ENCODE measurements at places on chromosomes 13 and 19.

DNA sequence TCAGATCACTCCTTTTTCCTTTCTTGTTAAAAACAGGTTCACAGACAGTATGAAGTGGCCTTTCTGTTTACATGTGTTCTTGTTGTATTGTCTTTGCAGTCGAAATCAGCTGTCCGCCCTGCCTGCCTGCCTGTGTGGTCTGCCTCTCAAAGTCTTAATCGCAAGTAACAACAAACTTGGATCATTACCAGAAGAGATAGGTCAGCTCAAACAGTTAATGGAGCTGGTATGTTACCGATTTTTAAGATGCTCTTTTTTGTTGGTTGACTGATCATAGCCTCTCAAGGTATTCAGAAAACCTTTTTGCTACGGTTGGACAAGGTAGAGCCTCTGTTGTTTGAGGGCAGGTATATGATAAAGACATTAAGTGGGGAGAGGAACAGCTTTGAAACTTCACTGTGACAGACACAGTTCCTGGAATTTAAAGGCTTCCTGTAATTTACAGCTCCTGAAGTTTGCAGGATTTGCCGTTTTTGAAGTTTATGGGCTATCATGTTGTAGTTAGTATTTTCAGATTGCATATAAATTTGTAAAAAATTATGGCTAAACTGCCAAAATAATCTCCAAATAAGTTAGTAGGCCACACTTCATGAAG lies 116.1 kb downstream of the LRCH1 start:
- DNase-seq = no peak

DNA sequence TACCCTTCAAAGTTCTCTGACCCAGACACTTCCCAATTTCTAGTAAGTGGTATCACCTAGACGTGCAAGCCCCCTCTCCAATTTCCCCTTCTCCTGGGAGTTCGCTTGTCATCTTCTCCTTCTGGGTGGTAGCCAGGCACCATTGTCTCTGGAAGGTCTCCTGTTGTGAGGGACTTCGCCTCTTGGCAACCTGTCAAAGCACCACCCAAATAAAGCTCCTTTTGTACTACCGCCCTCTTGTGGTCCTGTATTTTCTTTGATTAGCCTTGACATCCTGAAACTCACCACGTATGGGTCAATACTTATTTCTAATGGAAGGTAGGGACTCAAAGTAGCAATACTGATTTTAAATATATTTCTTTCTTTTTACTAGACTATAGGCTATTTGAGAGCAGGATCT lies 8.2 kb downstream of the GPC5 start:
- DNase-seq = peak; percentile 83

DNA sequence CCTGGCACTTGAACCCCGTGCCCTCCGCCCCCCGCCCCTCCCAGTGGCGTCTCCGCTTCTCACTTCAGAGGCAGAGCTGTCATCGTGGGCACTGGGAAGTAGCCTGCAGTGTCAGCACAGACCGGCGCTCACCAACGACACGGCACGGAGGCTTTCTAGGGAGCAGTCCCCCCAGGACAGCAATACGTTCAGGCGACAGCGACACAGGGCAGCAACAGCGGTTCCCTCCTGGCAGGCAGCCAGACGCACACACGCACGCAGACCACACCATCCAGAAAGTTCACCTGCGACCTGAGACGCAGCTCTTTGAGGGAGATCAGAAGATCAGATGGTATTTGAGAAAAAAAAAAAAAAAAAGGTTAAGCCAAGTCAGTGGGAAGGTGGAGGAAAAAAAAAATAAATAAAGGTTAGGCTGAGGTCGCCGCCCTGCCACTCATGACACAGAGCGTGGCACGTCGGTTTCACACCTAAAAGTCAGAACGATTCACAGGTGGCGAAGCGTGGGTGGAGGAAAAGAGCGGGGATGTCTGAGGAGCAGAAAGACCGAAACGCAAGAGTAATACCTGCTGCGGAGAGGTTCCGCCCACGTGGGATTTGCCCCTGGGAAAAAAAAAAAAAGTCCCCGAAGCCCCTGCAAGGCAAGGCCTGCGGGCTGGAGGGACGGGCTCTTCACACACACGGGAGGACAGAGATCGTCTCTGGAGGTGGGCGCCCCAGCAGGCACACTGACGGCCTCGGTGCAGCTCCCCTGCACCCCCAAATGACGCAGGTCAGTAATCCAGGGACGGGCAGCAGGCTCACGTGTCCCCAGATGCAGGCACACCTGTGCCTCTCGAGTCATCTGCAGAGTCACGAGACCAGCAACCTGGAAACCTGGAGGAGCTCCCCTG lies 94.5 kb downstream of the GNG7 start:
- no peak for DNase-seq

DNA sequence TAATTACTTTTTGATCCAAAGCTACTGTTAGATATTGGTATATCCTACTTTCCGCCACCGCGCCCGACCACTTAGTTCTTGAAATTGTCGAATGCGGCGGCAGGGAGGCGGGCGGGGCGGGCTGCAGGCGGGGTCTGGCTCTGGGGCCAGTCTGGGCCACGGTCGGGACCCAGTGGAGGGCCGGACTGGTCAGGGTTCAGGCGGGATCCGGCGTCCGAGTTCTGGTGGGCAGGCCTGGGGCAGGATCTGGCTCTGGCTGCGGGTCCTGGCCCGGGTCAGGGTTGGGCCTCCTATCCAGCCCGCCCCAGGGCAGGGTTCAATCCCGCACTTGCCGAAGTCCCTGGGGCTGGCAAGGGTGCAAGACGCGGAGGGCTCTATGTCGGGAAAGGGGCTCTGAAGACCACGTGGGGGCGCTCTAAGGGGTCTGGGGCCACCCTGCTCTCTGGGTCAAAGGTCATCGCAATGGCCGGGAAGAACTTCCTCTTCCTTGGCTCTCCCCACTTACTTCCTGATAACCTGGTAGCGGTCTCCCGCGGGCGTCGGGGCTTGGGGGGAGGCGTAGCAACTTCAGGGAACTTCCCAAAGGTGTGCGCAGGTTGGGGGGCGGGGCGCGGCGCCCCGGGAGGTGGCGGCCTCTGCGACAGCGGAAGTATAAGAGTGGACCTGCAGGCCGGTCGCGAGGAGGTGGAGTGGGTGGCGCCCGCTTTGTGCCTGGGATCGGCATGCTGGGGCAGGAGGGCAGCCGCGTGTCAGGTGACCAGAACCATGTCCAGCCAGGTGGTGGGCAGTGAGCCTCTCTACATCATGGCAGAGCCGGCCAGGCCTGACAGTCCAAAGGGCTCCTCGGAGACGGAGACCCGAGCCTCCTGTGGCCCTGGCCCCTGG lies 83.4 kb downstream of the MRPL57 start:
- no peak for DNase-seq

- peak; percentile 35 for DNase-seq
Observed at GRCh38 chr19:29860492-29860891, 48.7 kb downstream of the CCNE1 start.

DNA sequence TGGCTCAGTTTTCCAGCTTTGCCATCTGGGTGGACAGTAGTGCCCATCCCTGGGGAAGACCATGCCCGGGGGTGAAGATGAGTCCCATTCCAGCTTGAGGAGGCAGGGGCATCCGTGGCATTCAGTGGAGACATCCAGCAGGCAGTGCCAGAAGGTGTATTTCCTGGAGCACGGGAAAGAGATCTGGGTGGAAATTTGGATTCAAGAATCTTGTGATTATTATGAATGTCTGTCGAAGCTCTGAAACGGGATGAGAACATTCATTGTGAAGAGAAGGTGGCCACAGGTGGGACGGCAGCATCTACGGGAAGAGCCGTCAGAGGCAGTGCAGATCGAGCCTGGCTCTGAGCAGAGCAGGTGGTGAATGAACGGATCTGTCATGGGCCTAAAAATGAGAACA lies 167.3 kb upstream of the RNF113B start:
- no peak for DNase-seq

DNA sequence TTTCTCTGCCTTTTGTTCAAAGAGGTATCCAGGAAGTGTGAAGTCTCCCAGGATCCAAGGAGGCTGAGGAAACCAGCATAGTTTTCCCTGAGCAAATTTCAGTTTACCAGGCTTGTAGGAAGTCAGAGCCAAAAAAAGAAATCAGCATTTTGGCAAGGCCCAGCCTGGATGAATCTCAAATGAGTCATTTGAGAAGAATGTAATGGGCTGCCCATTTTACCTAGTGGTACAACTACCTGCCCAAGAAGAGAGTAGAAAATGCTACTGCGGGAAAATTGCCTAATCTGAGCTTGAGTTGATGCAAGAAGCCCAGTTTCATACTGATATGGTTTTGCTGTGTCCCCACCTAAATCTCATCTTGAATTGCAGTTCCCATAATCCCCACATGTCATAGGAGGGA lies 284.1 kb upstream of the ZNF507 start:
- no peak for DNase-seq

DNA sequence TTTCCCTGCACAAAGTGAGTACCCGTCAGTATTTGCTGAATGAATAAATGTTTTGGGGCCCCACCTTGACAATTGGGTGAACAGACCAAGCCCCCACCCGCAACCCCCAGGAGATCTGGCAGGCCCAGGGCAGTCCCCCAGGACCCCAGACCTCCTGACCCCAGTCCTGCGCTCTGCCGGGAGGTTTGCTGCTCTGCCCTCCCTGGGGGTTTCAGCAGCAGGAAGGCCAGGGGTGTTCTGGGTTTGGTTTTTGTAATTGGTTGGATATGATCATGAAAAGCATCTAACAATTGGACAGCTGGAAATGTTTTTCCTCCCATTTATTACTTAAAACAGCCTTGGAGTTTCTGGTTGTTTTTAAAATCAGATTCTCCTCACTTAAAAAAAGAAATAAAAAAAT lies 193.8 kb downstream of the URI1 start:
- DNase-seq = no peak

GRCh38 chr19:11964858-11965645 lies at the start of gene ZNF763:
ZNF763 (plus strand) TSS chr19:11965040; CDS start chr19:11965209, 169 bp downstream.
- DNase-seq = peak; percentile 98

- no peak for DNase-seq
Observed at GRCh38 chr19:15476325-15476724, 3.0 kb downstream of the PGLYRP2 start.

- DNase-seq = peak; percentile 65
Observed at GRCh38 chr19:14450168-14450874, 17.2 kb downstream of the PKN1 start.

GRCh38 chr13:113098162-113098732 lies 7.3 kb upstream of the F7 start:
- DNase-seq = no peak

DNA sequence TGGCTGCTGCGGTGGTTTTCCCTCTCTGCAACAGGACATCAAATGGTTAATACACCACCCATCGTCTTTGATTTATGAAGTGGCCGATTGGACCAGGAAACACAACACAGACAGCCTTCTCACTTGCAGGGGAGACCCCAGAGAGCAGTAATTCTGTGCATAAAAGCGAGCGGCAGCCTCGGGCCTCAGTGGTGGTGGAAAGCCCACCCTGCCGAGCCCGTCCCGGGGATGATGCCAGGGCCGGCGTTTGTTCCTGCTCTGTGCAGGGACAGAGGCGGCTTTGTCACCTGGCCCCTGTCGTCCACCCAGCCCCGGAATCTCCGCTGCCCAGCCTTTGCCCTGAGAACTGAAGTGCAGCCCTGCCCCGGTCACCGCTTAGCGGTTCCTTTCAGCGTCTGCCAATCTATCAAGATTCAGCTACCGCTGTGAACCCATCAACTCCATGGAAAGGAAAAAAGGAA lies 184.4 kb downstream of the TSHZ3 start:
- DNase-seq = no peak

GRCh38 chr13:46544208-46544607 lies 8.8 kb upstream of the LRCH1 start:
- no peak for DNase-seq

GRCh38 chr19:18604820-18605159 lies 1.8 kb downstream of the CRLF1 start:
- DNase-seq = no peak

GRCh38 chr13:78601124-78601873 lies 2.1 kb downstream of the POU4F1 start:
- DNase-seq = peak; percentile 71

GRCh38 chr13:23673867-23674605 lies 103.8 kb downstream of the TNFRSF19 start:
- DNase-seq = no peak

- DNase-seq = no peak
Observed at GRCh38 chr19:8105471-8105870, 43.9 kb downstream of the FBN3 start.

DNA sequence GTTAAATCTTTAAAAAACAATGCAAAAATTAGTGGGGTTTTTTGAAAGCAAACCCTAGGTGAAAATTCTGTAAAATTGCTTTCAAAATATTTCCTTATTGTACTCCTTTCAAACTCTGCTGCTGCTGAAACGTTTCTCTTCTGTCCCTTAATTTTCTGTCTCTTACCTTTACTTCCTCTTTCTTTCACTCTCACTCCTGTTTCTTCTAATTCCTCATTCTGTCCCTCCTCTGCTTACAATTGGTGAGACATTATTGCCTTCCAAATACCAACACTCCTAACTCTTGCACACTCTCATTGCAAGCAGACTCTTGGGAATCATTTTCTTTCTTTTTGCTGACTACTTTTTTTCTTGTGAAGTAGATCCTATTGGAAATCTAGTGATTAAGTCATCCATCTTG lies 685.6 kb upstream of the SLITRK1 start:
- no peak for DNase-seq

- no peak for DNase-seq
Observed at GRCh38 chr13:51021811-51022210, 89.3 kb downstream of the C13orf42 start.

DNA sequence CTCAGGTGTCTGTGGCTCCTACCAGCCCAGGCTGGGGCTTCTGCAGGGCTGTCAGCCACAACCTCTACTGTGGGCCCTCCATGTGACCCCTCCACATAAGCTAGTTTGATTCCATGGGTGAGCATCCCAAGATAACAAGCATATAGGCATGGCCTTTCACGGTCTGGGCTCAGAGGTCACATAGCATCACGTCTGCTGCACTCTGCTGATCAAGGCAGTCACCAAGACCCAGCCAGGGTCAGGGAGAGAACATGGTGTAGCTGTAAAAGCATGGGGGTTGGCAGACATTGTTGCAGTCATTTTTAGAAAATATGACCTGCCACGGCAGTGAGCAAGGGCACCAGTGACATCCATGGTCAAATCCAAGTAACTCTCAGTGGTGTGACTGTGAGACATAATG lies 698.8 kb downstream of the UQCRFS1 start:
- no peak for DNase-seq

DNA sequence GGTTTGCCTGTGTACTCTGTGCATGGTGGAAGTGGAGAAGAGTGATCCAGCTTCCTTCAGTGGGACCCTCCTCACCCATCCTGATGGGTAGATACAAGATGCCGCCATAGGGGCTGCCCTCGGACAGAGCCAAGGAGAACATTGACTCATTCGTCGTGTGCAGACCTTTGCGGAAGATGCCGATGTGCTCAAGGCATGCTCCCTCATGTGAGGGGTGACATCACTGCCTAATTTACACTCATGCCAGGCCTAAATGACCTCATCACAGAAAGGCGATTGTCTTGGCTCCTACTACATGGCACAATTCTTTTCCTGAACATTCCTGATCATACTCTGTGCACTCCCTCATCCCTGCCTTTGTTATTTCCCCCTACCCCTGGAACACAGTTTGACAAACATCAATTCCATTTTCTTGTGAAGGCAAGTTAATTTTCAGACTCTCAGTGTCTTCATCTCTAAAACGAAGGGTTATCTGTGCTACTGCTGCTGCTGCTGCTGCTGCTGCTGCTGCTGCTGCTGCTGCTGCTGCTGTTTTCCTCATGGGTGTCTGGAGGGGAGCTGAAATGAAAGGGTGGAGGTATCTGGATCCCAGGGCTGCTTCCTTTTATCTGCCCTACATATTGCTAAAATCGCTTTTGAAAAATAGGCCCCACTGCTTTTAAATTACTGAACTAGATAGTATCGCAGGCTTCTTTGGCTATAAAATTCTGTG lies 146.5 kb upstream of the ARGLU1 start:
- DNase-seq = no peak

GRCh38 chr19:4705413-4706131 lies 18.1 kb downstream of the DPP9 start:
- DNase-seq = no peak

Measured in neural progenitor cell (in vitro differentiated cells).